ENCODE measurements at places on chromosomes 7 and 10.
A peak's percentile ranks its signal among the peaks of the same experiment; 100 is the strongest.

- peaks cover 11% of the 10 kb centered on the region for H3K36me3 ChIP-seq
- peaks cover 10% of the 10 kb centered on the region for H3K4me1 ChIP-seq
- DNase-seq, result peak; percentile 23
- no peak overlapping the region for H3K27ac ChIP-seq
- H3K4me3 ChIP-seq, result no peak overlapping the region
Measured at GRCh38 chr7:22860784-22861482, 38.3 kb upstream of the TOMM7 start.

GRCh38 chr10:129838794-129839193 lies 125.3 kb downstream of the EBF3 start:
- no peak for DNase-seq
- no peak overlapping the region for H3K4me3 ChIP-seq
- H3K27me3 ChIP-seq, result no peaks in the 10 kb centered on the region
- H3K4me1 ChIP-seq, result no peaks in the 10 kb centered on the region
- no peaks in the 10 kb centered on the region for H3K36me3 ChIP-seq

GRCh38 chr10:18675086-18675801 lies 16.0 kb downstream of the ARL5B start:
- no peak overlapping the region for H3K4me3 ChIP-seq
- peaks cover 19% of the 10 kb centered on the region for H3K36me3 ChIP-seq
- no peaks in the 10 kb centered on the region for H3K27me3 ChIP-seq
- no peaks in the 10 kb centered on the region for H3K4me1 ChIP-seq
- H3K27ac ChIP-seq, result no peak overlapping the region

DNA sequence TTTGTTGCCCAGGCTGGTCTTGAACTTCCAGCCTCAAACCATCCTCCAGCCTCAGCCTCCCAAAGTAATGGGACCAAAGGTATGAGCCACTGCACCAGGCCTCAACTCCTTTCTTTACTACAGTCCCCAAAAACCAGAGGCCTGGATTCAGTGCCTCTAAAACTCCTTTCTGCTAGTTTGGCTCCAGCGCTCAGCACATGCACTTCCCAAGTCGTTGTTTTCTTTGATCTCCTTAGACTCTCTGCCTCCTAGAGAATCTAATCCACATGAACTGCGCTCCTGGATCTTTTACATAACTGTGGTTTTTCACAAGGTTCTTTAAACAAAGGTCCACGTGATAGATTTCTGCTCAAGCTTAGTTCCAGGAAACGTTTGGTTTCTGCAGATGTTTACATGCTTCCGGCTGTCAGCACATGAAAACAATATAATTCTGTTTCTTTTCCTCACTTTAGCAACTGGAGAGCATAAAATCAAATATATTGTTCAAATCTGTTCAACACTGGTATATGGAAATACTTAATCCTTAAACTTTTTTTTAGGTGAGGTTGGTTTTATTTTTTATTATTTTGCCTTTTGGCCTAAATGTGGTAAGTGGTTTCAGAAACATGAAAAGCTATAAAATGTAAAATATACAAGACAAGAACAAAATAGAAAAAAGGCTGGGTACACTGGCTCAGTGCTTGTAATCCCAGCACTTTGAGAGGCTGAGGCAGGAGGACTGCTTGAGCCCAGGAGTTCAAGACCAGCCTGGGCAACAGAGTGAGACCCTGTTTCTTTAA lies 270.5 kb upstream of the MKLN1 start:
- H3K4me3 ChIP-seq, result peak overlapping the region; percentile 77
- H3K27me3 ChIP-seq, result no peaks in the 10 kb centered on the region
- H3K4me1 ChIP-seq, result peaks cover 34% of the 10 kb centered on the region
- peaks cover 18% of the 10 kb centered on the region for H3K36me3 ChIP-seq
- peak overlapping the region; percentile 99 for H3K27ac ChIP-seq
- DNase-seq, result peak; percentile 38

GRCh38 chr7:86925221-86925620 lies 134.2 kb downstream of the ELAPOR2 start:
- no peak overlapping the region for H3K27ac ChIP-seq
- DNase-seq, result no peak
- H3K36me3 ChIP-seq, result peaks cover 5% of the 10 kb centered on the region
- peaks cover 6% of the 10 kb centered on the region for H3K4me1 ChIP-seq

- H3K4me3 ChIP-seq, result no peak overlapping the region
- no peak overlapping the region for H3K27ac ChIP-seq
- H3K36me3 ChIP-seq, result no peaks in the 10 kb centered on the region
- peaks cover 12% of the 10 kb centered on the region for H3K27me3 ChIP-seq
- peaks cover 6% of the 10 kb centered on the region for H3K4me1 ChIP-seq
- DNase-seq, result no peak
Measured at GRCh38 chr10:110378006-110378405, 73.3 kb upstream of the SMNDC1 start.

GRCh38 chr7:43628431-43628830 lies 45.5 kb downstream of the STK17A start:
- H3K27me3 ChIP-seq, result no peaks in the 10 kb centered on the region
- H3K27ac ChIP-seq, result peak overlapping the region; percentile 87
- no peak for DNase-seq

- no peaks in the 10 kb centered on the region for H3K27me3 ChIP-seq
- H3K36me3 ChIP-seq, result no peaks in the 10 kb centered on the region
- no peak overlapping the region for H3K27ac ChIP-seq
- H3K4me3 ChIP-seq, result no peak overlapping the region
- DNase-seq, result no peak
Measured at GRCh38 chr7:157729566-157729965, 392.8 kb downstream of the DNAJB6 start.

GRCh38 chr7:1698201-1698600 lies 28.1 kb downstream of the ELFN1 start:
- H3K4me3 ChIP-seq, result no peak overlapping the region
- no peaks in the 10 kb centered on the region for H3K36me3 ChIP-seq
- DNase-seq, result no peak
- H3K27ac ChIP-seq, result no peak overlapping the region

- peaks cover 6% of the 10 kb centered on the region for H3K36me3 ChIP-seq
- no peaks in the 10 kb centered on the region for H3K27me3 ChIP-seq
- H3K27ac ChIP-seq, result peak overlapping the region; percentile 43
- no peak for DNase-seq
Measured at GRCh38 chr10:132541601-132542011, 4.0 kb downstream of the INPP5A start.

GRCh38 chr7:134625550-134625949 lies 21.1 kb upstream of the BPGM start:
- no peak for DNase-seq
- H3K4me3 ChIP-seq, result no peak overlapping the region
- no peak overlapping the region for H3K27ac ChIP-seq

GRCh38 chr7:155505422-155505793 lies 41.0 kb downstream of the CNPY1 start:
- H3K27ac ChIP-seq, result no peak overlapping the region
- peaks cover 6% of the 10 kb centered on the region for H3K4me1 ChIP-seq
- H3K4me3 ChIP-seq, result no peak overlapping the region

DNA sequence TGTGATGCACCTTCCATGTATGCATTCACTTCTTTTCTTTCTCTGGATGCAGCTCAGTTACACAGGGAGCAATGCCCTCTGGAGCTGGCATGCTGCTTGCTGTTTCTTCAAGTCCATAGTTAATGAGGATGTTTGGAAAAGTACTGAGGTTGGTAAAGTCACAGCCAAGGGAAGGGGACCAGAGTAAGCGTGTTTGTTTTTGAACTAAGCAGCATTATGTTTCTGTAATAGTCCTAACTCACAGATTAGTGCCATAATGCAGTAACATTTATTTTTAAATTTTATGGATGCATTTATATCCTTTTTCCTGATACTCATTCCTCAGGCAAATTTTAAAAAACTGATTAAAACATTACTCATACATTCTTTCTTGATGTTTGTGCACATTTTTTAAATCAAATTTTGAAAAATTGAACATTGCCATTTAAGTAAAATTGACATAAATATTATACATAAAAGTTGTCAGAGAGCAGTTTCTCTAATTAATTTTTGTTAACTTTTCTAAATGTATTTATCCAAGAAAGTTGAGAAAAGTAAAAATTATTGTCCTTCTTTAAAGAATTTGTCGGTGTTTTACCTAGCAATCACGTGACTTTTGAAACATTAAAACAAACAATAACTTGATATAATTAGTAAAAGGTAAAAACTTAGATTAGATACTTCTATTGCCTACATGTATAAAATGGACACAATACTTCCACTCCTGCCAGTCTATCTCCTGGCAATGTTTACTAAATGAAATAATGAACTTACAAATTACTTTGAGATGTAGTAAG lies 659.6 kb upstream of the ANKRD30A start:
- H3K4me1 ChIP-seq, result no peaks in the 10 kb centered on the region
- no peak for DNase-seq
- no peaks in the 10 kb centered on the region for H3K36me3 ChIP-seq
- H3K4me3 ChIP-seq, result no peak overlapping the region

- H3K36me3 ChIP-seq, result no peaks in the 10 kb centered on the region
- no peak overlapping the region for H3K27ac ChIP-seq
- no peak for DNase-seq
- peaks cover 1% of the 10 kb centered on the region for H3K27me3 ChIP-seq
- peaks cover 2% of the 10 kb centered on the region for H3K4me1 ChIP-seq
Measured at GRCh38 chr7:132705146-132705545, 128.9 kb upstream of the PLXNA4 start.

GRCh38 chr7:39644170-39644569 lies 20.8 kb downstream of the RALA start:
- H3K4me3 ChIP-seq, result no peak overlapping the region
- H3K27me3 ChIP-seq, result no peaks in the 10 kb centered on the region
- H3K27ac ChIP-seq, result no peak overlapping the region
- peaks cover 11% of the 10 kb centered on the region for H3K36me3 ChIP-seq
- no peak for DNase-seq

GRCh38 chr7:117402109-117402508 lies 25.2 kb downstream of the ASZ1 start:
- no peak overlapping the region for H3K27ac ChIP-seq
- no peaks in the 10 kb centered on the region for H3K36me3 ChIP-seq
- no peak for DNase-seq
- no peak overlapping the region for H3K4me3 ChIP-seq

GRCh38 chr10:35351021-35351420 lies 14.7 kb downstream of the CCNY start:
- peaks cover 6% of the 10 kb centered on the region for H3K36me3 ChIP-seq
- peaks cover 62% of the 10 kb centered on the region for H3K4me1 ChIP-seq
- H3K27me3 ChIP-seq, result no peaks in the 10 kb centered on the region
- no peak overlapping the region for H3K27ac ChIP-seq

DNA sequence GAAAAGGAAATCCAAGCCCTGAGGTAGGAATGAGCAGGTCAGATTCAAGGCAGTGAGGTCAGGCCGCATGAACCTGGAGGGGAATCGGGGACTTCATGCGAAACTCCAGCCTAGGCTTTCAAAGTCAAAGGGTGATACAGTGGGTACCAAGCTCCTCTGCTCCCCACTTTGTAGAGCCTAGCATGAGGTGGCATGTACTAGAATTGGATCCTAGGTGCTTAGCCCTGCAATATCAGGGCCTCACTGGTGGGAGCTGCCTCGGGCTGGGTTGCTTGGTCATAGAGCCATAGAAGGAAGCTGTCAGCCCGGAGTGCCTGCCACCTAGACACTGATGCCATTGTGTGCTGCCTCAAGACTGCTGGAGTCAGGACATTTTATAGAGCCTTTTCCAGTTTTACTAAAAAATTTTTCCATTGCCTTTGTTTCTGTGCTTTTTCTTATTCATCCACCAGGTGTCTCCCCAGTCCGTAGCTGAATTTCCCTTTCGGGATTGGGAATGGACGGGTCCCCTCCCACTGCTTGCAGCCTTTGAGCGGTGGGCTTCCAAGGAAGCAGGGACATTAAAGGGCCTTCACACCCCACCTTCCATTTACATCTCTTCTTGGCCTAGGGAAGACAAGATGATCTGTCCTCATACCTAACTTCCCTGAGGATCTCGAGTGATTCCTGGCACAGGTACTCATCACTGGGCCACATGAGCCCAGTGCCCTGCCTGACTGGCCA lies 5.5 kb upstream of the LZTS2 start:
- H3K27me3 ChIP-seq, result no peaks in the 10 kb centered on the region
- H3K4me3 ChIP-seq, result no peak overlapping the region
- H3K27ac ChIP-seq, result no peak overlapping the region
- H3K4me1 ChIP-seq, result peaks cover 24% of the 10 kb centered on the region
- peaks cover 19% of the 10 kb centered on the region for H3K36me3 ChIP-seq
- DNase-seq, result no peak

- DNase-seq, result no peak
- H3K27me3 ChIP-seq, result no peaks in the 10 kb centered on the region
- no peak overlapping the region for H3K4me3 ChIP-seq
- no peaks in the 10 kb centered on the region for H3K4me1 ChIP-seq
- no peak overlapping the region for H3K27ac ChIP-seq
Measured at GRCh38 chr10:108166401-108166800, 1001.9 kb upstream of the SORCS1 start.

GRCh38 chr7:120171406-120171805 lies 101.6 kb upstream of the KCND2 start:
- H3K27me3 ChIP-seq, result no peaks in the 10 kb centered on the region
- H3K4me1 ChIP-seq, result no peaks in the 10 kb centered on the region
- no peak overlapping the region for H3K4me3 ChIP-seq

DNA sequence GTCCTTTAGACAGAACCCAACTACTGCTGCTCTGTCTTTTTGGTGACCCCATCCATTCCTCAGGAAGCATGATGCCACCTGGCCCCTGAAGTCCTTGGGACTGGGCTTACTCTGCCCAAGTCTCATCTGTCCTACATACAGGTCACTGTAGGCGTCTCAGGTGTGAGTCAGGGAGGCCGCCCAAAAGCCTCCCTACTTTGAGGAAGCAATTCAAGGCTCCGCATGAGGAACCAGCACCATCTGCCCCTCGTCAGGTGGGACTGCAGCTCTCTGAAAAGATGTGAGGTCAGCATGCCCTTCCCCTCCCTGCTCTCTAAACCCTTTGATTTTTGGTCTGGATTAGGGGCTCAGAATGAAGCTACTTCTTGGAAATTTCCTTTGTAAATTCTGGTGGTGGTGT lies 354.8 kb downstream of the CXCL12 start:
- no peaks in the 10 kb centered on the region for H3K4me1 ChIP-seq
- no peak overlapping the region for H3K27ac ChIP-seq
- H3K4me3 ChIP-seq, result no peak overlapping the region
- no peaks in the 10 kb centered on the region for H3K27me3 ChIP-seq
- H3K36me3 ChIP-seq, result no peaks in the 10 kb centered on the region
